ENCODE measurements at places on chromosomes 12 and 14. TPM values are rescaled to one million over a fixed set of nuclear protein-coding genes. Genes with fewer than 3 reads are reported as not detected.

Gene IRAK3
- total RNA-seq, result 37.7 TPM

Gene GUCY2C
- total RNA-seq, result not detected

Gene ERGIC2
- 80.2 TPM for total RNA-seq

Gene SMIM41
- total RNA-seq, result 1.3 TPM

Gene FSCB
- not detected for total RNA-seq

Gene TMEM179
- total RNA-seq, result not detected

Gene C12orf56
- total RNA-seq, result not detected

DNA sequence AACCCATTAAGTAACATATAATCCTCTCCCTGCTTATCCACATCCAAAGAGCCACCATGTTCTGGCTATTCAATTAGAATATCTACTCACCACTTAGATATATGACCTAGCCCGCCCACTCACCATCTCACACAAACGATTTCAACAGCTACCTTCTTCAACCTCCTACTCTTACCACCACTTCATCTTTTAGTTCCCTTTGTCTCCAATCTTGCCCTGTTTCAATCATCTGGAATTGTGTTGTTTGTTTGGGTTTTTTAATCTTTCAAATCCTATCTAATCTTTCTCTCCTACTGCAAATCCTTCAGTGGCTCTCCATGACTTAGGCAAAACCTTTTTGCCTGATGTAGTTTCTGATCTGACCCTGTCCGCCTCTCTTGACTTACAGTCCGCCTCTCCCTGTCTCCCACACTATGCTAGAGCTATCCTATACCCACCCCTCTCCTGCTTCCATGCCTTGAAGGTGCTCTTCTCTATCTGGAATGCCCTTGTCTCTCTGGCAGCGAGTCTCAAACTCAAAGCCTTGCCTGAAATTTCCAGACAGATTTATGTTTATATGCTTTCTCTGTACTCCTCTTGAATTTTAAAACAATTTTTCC, 161.0 kb upstream of the CRY1 start:
- no peak for DNase-seq

DNA sequence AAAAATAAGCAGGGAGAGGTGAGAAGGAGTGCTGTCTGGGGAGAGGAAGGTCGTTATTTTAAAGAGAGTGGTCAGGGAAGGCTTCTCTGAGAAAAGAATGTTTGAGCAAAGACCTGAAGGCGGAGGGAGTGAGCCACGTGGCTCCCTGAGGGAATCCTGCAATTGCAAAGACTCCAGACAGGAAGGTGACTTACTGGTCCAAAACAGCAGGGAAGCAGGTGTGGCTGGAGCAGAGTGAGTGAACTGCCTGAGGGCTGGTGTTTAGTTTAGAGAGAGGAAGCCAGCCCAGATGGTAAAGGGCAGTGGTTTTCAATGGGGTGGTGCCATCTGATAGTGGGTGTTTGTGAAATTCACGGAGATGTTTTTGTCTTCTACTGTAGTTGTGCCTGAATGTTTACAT, 58.8 kb upstream of the LTA4H start:
- DNase-seq, result no peak

DNA sequence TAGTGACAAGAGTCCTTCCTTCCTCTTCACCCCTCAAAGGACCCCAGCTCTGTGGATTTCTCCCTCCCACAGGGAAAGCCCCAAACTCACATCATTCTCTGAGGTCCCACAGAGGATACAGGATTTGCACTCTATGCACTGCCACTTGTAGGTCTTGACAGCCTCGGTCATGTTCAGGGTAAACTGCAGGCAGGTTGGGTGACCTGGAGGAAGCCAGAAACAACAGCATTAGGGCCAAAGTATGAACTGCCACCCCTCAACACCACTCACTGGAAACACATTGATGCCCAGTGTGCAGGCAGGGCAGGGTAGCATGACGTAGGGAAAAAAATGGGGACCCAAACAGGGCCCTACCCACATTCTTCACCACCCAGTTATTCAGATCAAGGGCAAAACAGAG, 264.4 kb downstream of the DPF3 start:
- DNase-seq, result no peak

- no peak for DNase-seq
These were observed 98.9 kb upstream of the PLEKHA5 start for GRCh38 chr12:19030603-19031002.

- no peak for DNase-seq
These were observed 47.4 kb downstream of the SUSD6 start for GRCh38 chr14:69658664-69659261.

DNA sequence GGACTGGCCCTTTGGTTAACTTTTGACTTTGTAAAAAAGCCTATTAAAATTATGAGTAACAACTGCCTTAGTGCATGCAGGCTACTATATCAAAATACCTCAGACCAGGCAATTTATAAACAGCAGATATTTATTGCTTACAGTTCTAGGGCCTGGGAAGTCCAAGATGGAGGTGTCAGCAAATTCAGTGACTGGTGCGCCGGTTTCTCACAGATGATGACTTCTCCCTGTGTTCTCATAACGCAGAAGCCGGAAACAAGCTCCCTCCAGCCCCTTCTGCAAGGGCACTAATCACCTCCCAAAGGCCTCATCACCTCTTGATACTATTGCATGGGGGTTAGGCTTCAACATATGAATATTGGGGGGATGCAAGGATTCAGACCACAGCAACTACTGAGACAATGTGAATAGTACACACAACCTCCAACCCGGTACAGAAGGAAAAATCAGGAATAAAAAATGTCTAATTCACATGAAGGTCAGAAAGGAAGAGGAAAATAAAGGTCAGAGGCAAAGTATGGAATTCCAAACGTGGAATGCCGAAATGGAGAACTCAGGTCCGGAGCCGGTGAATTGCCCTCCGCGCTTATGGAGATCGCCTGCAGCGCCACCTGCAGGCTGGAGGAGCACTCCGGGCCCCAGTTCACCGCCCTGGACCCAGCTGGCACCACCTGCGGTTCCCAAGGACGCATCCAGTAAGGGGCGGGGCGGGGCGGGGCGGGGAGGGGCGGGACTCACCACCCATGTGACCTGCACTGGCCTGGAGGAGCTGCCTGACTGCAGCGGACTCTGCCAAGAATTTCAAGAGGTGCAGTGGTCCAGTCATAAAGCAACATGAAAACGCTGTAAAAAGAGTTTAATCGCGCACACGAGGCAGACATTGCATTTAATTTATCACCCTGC, 203.4 kb downstream of the KIF26A start:
- DNase-seq, result peak; percentile 17

- no peak for DNase-seq
These were observed 424.4 kb upstream of the LMO3 start for GRCh38 chr12:17030338-17030737.

DNA sequence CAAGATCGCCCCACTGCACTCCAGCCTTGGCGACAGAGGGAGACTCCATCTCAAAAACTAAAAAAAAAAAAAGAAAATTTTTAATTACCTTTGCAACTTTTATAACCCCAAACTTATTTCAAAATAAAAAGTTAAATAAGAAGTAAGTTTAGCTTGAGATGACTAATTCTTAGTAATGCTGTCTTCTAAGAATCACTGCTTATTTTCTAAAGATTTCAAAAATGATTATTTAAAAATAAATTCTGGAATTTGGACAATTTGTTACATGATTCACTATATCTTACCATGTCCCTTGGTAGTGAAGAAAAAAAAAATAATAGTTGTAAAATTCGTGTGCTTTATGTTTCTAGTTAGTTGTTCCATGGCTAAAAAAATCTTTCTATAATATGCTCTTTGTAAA, 11.6 kb upstream of the HECTD1 start:
- DNase-seq, result no peak

DNA sequence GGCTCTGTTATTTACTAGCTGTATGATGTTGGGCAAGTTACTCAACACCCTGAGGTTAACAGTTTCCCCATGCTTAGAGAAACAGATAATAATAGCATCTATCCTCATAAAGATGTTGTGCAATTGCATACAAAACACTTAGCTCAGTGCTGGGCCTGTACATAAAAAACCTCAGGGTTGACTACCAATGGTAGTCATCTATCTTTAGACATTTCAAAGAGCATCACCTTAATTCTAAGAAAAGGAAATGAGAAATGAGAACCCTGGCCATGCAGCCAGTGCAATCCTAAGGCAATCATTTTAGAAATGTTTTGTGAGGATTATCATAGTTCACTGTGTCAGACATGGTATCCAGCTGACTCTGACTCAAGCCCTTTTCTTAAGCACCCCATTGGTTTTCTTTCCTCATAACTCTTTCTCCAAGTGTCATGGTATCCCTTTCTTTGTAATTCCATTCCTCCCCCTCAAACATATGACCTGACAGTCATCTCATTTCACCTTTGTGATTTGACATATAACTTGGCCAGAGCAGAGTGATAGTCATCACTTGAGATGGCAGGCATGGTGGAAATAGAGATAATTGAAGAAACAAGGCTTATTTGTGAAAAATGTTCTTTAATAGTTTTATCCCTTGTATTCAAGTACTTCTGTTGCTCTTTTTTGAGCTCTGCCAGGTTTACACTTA, 29.5 kb upstream of the OSBPL8 start:
- DNase-seq, result no peak

DNA sequence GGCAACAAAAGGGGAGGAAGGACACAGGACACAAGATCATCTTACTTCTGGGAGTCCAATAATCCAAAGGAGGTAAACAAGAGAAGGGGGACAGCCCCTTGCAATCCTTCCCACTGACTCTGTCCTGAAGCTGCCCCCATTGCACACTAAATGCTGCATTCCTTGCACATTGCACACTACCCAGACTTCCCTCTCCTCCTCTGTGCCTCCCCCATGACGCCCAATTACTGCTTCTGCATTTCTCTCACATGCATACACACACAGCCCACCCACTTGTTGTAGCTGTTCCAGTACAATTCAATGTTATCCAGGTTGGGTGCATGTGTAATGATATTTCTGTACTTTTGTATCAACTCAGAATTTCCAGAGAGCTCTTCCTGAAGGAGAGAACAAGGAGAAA, 5.5 kb downstream of the NDRG2 start:
- DNase-seq, result no peak

GRCh38 chr14:95132760-95133159, 24.6 kb downstream of the DICER1 start:
- DNase-seq, result no peak

DNA sequence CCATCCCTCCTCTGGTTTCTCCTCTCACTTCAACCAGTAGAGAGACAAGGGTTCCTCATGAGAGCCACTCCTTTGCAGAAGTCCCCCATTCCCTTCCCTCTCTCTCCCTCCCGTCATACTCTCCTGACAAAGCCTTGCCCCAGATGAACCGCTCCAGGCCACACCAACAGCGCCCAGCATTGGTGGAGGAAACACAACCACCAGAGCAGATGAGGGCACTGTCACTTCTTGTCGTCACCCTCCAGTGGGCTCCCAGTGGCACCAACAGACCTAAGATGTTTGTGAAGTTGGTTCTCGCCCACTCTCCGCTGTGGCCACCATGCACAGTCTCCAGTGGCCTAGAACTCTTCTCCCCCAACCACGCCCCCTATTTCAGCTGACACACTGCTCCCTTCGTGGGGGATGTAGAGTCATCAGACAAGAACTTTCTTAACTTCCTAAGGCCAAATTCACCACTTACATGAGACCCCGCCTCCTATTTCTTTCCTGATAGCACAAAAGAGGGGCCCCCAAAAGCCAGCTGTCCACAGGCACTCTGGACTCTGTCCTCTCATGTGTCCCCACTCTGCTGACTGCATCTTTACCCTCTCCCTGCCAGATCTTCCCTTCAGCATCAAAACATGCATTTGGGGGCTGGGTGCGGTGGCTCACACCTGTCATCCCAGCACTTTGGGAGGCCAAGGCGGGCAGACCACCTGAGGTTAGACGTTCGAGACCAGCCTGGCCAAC, 29.2 kb upstream of the PLEKHG6 start:
- no peak for DNase-seq

DNA sequence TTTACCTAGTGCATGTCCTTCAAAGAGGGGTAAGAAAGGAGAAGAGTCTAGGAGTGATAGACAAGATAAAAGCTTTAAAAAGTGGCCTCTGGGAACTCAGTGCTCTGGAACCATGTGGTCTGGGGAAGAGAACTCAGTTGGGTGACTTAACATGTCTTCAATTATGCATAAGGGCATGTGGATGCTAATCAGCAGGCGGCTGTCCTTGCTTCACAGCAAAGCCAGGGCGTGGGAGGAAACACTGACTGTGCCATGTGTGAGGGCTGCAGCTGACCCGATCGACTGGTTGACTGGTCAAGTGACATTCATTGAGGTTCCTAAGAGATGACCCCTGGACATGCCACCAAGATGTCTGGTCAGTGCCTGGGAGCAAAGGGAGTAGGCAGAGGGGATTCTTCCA, 1053.8 kb downstream of the BCL11B start:
- no peak for DNase-seq

Data from breast epithelium (tissue), 4 donors.